ENCODE measurements at places on chromosomes 1 and 21.
A peak's percentile ranks its signal among the peaks of the same experiment; 100 is the strongest.

DNA sequence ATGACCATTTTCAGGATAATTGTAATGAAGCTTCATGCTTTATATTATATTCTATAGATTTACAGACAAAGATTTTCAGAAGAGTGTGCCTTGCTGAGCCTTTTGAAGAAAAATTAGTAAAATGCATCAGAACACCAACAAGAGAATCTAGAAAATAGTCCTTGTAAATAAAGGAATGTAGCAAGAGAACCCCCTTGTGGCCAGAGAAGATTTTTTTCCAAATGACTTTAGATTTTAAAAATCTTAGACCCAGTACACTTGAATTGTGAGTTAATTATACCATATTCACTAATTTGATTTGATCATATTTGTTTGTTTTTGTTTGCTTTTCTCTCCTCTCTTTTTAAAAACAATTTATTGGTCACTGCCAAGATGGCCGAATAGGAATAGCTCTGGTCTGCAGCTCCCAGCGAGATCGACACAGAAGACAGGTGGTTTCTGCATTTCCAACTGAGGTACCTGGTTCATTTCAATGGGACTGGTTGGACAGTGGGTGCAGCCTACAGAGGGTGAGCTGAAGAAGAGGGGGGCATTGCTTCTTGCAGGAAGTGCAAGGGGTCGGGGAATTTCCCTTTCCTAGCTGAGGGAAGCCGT, 12.8 kb upstream of the IFI44L start:
- no peak for DNase-seq

DNA sequence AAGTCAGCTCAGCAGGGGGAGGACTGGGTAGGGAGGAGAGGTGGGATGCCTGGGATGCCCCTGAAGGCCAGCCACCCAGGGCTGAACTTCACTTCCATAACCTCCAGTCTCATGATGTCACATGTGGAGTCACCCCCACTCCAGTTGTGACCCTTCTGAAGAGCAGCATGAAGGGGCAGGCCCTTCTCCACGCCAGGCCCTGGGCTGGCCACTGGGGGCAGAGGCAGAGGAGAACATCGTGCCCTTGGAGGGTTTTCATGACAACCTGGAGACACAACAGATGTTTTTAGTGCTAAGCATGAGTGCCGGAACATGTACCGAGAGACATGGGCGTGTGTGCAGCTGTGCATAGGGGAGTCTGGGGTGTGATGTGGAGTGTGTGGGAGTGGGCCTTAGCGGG, 37.6 kb downstream of the FAAH start:
- no peak for DNase-seq

DNA sequence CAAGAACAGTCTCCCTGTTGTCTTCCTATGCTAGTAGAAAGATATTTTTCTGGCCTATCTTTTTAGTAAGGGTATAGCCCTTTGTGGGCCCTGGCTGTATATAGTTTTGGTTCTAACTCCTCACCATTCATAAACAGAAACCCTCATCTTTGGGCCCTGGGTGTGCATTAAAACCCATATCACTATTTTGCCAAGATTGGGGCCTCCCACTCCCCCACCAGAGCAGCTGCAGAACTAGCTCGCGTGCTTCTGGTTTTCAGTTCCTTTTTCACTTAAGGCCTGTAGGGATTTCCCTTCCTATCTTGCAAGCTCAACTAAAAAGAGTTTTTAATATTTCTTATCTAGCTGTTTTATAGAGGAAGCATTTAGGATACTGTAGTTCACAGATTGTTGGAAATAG, 106.4 kb downstream of the RGL1 start:
- DNase-seq = no peak

DNA sequence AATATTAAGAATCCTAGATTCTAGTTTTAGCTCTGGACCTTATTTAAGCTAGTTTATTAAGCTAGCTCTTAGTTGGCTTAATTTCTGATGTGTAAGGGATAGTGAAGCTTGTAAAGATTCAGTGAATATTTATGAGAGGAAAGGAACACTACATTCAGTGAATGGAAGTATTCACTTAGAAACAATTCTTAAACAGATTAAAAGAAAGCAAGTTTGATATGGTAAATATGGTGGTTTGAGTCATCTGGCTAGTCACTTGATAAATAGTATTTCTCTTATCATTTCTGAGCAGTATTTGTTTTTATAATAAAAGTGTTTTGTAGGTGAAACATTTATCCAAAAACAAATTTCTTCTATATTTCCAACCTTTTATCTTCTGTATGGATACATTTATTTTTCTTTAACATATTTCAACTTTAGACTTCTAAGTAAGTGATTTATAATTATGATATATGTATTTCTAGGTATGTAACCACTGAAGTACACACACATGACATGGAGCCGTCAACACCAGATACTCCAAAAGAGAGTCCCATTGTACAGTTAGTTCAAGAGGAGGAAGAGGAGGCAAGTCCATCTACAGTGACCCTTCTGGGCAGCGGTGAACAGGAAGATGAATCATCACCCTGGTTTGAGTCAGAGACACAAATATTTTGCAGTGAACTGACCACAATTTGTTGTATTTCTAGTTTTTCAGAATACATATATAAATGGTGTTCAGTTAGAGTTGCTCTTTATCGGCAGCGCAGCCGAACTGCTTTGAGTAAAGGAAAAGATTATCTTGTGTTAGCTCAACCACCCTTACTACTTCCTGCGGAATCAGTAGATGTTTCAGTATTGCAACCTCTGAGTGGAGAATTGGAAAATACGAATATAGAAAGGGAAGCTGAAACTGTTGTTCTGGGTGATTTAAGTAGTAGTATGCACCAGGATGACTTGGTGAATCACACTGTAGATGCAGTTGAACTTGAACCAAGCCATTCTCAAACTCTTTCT, 55.6 kb downstream of the SUCO start:
- peak; percentile 26 for DNase-seq

DNA sequence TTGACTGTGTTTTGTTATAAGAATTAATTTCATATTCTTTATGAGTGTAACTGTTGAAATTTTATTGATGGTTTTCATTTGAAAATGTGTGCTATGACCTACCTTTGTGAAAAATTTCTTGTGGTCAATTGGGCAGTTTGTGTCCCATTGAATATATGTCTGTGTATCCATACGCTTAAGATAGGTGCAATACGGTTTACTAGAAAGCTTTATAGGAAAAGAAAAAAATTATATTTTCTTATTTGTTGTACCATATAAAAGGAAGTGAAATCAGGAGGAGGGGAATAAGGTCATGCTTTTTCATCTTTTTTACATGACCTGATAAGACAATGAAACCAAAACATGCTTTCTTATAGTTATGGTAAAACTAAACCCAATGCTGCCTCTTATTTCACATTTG, 807.7 kb downstream of the USP25 start:
- DNase-seq = no peak

DNA sequence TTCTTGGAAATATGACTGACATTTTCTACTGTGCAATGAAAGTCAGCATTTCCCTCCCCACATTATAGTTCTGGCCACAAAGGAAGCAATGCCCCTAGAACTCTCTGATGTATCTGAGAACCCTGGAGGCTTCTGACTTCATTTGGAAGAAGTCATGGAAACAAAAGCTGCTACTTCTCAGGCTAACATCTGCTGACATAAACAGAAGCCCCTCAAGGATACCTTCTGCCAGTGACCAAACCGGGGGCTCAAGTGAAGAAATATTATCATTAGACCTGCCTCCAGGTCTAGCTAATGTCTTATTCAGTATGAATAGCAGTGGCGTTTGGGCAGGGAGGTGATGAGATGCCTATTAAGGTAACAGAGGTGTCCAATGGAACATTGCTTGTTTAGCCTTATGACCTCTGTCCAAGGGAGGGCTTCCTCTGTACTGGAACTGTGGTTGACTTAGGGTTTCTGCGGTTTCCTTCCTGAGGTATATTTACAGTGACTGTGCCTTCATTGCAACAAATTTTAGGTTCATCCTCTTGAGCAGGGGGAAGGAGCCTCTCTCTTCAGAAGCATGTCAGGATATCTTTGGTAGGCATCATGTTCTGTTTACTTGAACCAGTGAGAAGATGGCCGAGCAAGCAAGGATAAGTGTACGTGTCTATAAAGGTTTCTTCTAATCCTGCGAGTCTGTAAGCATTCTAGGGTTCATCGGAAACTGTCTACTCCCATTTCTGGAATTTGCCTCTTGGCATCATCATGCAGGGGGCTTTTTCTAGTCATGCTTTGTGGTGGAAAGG, 161.7 kb downstream of the PBX1 start:
- DNase-seq = peak; percentile 53

- no peak for DNase-seq
Observed at GRCh38 chr1:30704271-30704670, 19.1 kb downstream of the MATN1 start.

DNA sequence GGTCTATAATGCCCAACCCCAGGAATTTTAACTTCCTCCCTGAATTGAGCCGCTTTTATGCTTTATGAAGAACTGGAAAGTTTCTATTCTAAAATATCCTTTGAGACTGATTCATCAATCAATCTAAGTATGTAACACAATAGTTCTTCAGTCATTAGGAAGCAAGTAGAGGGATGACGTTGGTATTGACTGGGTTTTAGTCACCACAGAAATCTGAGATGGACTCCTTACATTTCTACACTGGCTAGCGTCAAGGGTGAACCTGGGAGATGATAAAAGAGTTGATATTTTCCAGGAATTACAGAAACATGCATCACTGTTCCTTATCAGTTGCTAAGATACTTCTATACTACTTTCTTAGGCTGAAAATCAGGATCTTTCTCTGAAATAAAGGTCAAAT, 308.0 kb downstream of the HMCN1 start:
- no peak for DNase-seq

- DNase-seq = no peak
Observed at GRCh38 chr1:64245495-64245894, 42.1 kb downstream of the UBE2U start.

DNA sequence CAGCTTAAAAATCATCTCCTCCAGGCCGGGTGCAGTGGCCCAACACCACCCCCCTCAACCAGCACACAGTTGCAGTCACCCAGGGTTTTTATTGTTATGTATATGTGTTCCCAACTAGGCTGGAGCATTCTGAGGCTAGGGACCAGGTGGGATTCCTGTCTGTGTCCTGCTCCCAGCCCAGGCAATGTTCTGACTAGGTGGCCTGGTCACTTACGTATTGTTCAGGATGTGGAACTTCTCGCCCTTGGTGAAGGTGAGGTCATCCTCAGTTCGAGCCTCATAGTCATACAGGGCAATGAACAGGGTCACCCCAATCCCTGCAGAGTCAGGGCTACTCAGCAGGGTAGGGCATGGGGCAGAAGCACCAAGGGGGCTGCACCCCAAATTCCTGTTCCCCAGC, 12.2 kb downstream of the FGR start:
- DNase-seq = no peak

GRCh38 chr21:35053356-35054096, 4.4 kb upstream of the RUNX1 start:
- no peak for DNase-seq

- DNase-seq = no peak
Observed at GRCh38 chr1:1599935-1600860, at the start of gene FNDC10. TSS of gene FNDC10 (minus strand) at chr1:1600135. CDS start at chr1:1600015, 120 bp downstream.

GRCh38 chr1:30487042-30487441, 236.3 kb downstream of the MATN1 start:
- DNase-seq = no peak

- no peak for DNase-seq
Observed at GRCh38 chr1:28984311-28984684, 69.9 kb downstream of the EPB41 start.

- DNase-seq = no peak
Observed at GRCh38 chr1:234781241-234782065, 171.5 kb upstream of the IRF2BP2 start.

DNA sequence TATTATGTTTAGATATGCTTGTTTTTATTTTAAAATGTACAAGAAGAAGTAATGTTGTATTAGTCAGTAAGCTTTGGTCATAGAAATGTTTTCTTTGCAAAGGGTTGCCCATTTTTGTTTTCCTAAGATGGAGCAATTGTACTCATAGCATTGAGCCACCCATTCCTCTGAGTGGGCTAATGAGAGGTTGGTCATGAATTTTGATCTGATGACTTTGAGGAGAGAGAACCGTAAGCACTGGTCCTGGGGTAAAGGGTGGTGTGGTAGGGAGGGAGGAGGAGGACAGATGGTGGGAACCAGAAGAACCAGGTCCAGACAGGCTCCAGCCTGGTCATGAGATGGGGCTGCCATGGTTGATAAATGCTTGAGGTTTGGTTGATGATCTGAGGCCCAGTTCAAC, 15.9 kb upstream of the SLC6A9 start:
- no peak for DNase-seq

DNA sequence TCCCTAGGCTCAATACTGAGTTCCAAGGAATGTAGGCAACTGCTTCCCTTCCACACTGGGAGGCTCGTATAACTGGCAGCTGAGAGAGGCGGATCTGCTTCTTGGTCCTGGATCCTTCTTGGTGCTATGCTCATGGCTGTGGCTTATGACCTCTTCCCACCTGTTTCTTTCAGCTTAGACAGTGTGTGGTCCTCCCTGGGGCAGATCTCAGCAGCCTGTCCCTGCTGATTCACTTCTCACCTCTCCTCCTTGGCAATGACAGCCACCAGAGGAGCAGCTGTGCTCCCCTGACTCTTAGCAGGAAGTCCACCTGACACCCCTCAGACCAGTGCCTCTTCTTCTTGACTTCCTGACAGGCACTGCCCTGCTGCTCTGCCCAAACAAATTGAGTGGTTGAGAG, 75.1 kb upstream of the PTGFRN start:
- no peak for DNase-seq

GRCh38 chr1:246270236-246270635, 236.8 kb downstream of the SMYD3 start:
- no peak for DNase-seq

DNA sequence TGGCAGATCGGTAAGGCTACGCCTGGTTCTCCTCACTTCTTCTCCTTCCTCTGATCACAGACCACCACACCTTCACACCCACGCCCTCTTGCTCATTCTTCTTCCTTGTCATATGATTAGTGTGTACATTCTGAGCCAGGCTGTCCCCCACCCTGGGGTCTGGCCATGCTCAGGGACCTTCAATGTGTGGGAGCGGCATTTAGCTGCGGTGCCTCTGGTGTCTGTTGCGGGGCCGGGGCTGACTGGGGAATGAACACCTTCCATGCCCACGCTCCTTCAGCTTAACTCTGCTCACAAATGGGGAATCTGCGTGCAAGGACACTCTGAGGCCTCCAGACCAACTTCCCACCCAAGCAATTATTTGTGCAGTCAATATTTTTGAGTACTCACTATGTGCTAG, 29.4 kb downstream of the QSOX1 start:
- DNase-seq = no peak

GRCh38 chr1:203797948-203798655, 2.7 kb downstream of the ZBED6 start:
- DNase-seq = no peak

GRCh38 chr1:157092831-157093230, 6.8 kb downstream of the ETV3L start:
- peak; percentile 53 for DNase-seq

Measured in brain pericyte (primary cell).